ENCODE measurements at places on chromosomes 5 and 9.

DNA sequence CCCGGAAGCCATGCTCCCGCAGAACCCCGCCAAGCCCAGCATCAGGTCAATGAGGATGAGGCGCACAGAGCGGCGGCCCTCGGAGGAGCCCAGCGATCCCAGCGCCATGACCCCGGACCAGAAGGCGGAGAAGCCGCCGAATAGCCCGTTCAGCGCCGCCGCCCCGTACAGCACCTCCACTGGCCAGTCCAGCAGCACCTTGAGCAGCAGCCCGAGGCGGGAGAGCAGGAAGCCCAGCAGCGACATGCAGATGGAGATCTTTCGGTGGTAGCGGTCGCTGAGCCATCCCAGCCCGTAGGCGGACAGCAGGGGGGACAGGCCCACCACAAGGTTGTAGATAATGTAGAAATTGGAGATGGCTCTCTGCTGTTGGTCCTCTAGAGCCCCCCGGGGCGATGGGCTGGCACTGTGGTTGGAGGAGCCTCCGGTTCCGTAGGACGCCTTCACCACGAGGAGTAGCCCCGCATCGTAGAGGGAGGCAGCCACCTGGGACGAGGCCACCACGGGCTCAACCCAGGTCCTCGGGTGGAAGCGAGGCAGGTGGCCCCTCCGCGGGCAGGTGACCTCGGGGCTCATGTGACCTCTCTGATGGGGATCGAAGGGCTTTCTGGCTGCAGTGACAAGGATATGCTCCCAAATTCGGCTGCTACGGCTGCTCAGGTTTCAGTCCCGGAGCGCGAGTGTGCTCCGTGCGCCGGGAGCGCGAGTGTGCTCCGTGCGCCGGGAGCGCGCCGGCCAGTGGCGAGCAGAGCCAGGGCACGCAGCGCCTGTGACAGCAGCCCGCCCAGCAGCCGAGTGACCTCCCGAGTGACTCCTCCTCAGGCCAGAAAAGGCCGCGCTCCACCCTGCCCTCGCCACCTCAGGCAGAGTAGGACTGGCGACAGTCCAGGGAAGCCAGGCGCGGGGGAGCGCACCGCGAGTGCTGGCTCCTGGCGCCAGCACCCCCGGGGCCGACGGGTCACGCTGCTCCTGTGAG lies at the start of gene SLC46A2:
Gene SLC46A2, minus strand, starts transcription at position 771 of the 976 bp plus-strand sequence. Its CDS starts 195 bp downstream, at position 576.
- DNase-seq, result no peak

GRCh38 chr9:5042661-5043178 lies 57.6 kb downstream of the JAK2 start:
- no peak for DNase-seq

GRCh38 chr5:78895616-78896015 lies 89.5 kb downstream of the ARSB start:
- DNase-seq, result no peak

GRCh38 chr5:82470185-82470994 lies 192.2 kb upstream of the RPS23 start:
- no peak for DNase-seq

DNA sequence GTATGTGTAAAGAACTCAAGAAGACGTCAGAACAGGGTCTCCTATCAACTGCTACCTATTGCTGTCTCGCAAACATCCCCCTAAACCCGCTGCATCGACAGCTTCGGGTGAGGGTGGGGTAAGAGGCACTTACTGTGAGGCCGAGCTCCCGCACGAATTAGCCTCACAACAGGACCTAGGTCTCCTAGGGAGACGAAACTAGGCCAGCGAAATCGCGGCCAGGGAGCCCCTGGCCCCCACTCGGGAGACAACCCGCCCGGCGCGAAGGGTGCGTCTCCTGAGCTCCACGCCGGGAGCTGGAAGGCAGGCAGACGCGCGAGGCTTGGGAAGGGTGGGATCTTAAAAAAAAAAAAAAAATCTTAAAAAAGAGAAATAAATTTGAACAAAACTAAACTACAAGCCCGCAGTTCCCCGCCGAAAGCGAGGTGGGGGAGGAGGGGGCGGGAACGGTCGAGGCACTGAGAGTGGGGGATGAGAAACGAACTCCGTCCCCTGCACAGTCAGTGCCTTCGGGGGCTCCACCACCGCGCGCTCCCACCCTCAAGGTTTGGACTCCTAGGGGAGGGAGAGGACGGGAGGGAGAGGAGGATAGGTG lies 33.0 kb upstream of the NFIB start:
- DNase-seq, result no peak

DNA sequence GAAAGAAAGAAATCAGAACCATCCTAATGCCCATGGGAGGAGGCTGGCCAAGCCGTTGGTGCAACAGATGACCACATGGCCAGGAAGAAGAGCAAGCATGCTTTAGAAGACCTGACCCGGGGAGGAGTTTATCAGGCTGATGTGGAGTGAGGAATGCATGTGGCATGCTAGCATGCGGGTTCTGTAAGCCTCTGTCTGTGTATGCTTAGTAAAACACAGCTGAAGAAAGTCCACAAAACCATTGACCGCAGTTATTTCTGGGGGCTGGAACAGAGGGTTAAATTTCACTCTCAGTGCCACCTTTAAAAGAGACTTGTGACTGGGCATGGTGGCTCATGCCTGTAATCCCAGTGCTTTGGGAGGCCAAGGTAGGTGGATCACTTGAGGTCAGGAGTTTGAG lies 19.1 kb downstream of the GFI1B start:
- DNase-seq, result no peak

DNA sequence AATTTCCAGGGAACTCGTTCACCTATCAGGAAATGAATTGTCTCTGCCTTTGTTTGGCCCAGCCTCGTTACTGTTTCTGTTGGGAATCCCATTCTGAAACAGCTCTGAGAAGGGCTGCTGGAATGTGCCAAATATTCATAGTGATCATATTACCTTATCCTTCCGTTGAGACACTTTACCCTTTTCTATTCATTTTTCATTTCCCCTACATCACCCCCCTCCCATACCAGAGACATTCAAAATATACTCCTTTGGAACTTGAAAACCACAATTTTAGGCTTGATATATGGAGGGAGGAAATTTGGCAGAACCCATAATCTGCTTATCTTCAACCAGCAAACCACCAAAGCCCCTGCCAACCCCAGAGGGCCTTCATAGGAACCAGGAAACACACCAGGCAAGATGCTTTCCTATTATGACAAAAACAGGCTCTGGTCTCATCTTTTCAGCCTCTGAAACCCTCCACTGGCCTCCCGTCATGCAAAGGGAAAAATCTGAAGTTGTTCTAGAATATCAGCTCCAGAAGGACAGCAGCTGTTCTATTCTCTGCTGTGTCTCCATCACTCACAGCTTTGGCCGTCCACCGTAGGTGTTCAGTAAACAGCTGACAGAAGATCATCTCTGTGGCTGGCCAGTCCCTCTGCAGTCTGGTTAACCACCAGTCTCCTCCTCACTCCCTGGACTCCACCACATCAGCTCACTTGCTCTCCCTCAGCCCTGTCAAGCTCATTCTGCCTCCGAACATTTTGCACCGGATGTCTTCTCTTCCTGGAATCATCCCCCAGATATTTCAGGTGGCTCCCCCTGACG lies 217.2 kb upstream of the WWC1 start:
- DNase-seq, result no peak

DNA sequence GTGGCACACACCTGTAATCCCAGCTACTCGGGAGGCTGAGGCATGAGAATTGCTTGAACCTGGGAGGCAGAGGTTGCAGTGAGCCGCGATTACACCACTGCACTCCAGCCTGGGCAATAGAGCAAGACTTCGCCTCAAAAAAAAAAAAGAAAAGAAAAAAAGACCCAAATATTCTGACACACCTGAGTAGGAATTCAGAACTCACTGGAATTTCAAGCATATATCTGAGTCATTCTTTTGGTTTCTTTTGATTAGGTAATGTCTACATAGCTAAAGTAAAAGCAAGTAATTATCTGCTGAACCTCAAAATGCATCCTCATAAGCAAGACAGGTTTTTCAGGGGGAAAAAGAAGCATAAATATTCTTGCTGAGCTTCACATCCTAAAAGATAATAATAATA lies 35.9 kb downstream of the ANKRD31 start:
- DNase-seq, result no peak

- no peak for DNase-seq
Observed at GRCh38 chr9:126788046-126788445, 16.8 kb upstream of the ZBTB43 start.

GRCh38 chr5:120260651-120261050 lies 203.4 kb upstream of the PRR16 start:
- no peak for DNase-seq

Data from Kasumi-1 (cell line).